RCC 7860 (cell line): ENCODE measurements at places on chromosomes 16 and 17.

DNA sequence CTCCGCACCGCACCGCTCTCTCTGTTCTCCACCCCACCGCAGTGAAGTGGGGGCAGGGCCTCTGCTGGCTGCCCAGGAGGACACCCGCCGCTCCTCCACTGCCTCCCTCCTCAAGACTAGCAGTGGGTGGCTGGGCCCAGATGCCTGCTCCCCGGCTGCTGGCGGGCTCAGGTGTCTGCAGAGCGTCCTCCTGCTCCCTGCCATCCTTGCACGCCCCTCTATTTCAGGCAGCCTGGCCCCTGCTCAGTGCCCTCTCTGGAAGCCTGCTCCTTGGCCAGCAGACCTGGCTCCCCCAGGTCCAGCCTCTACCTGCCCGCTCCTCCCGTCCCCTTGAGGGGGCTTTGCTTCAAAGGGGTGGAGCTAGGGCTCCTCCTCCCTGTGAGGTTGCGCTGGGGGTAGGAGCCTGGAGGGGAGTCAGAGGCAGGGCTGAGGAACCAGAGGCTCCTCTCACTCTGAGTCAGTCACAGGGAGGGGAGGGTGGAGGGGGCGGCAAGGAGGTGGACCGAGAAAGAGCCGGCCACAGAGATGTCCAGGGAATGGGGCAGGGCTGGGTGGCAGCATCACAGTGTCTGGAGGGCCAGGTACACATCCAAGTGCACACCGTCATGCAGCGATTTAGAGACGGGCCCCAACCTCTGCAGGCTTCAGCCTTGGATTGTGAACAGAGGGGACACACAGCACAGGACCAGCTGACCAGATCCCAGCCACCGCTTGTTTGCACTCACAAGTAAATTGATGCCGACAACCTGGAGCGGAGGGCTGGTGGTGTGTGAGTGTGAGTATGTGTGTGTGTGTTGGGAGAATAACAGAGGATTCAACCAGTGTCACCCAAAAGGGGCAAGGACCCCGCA is 9.8 kb upstream of the TMEM92 start:
- no peak for DNase-seq

DNA sequence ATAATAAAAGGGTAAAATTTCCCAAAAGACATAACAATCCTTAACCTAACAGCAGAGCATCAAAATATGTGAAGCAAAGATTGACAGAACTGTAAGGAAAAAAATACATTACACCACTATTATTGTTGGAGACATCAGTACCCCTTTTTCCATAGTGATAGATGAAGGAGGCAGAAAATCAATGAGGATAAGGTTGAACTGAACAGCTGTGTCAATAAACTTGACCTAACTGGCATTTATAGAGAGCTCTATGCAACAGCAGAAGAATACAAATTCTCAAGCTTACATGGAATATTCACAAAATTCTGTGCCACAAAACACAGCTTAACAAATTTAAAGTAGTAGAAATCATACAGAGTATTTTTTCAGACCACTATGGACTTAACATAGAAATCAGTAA is 195.0 kb upstream of the ELAC2 start:
- DNase-seq = no peak

DNA sequence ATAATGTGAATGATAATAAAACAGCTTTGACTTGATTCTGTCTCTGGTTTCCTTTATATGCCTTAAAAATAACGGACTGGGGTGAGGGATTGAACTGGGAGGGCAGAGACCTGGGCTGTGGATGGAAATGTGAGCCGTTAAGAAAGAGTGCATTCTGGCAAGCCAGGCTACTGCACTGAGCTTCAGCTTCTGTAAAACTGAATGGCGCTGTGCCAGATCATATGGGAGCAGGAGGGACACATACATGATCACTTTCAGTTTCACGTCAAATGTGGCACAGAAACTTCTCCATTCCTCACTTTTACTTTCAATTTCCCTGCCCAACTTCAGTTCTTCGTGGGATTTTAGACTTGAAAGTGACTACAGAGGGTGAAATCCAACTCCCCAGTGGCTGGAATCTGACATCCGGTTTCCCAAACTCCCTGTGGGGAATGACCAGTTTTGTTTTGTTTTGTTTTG is 1.1 kb downstream of the MT2A start:
- peak; percentile 77 for DNase-seq

GRCh38 chr17:68600067-68600930 is 868 bp downstream of the FAM20A start:
- no peak for DNase-seq

DNA sequence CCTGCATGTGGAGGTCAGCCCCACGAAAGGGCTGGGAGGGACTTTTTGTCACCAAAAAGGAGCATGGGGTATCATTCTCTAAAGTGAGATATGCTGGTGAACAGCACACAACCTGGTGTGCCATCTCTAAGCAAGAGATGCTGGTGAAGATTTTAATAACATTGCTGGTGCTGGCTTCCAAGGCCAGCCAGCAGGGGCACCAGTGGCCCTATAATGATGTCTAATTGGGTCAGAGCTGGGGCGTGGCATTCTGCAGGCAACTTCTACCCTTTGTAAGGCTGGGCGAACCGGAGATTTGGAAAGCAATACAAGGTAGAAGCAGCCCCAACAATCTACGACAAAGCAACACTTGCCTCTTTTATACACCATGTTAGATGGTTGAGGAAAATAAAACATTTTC is 16.8 kb downstream of the SDR42E1 start:
- no peak for DNase-seq

DNA sequence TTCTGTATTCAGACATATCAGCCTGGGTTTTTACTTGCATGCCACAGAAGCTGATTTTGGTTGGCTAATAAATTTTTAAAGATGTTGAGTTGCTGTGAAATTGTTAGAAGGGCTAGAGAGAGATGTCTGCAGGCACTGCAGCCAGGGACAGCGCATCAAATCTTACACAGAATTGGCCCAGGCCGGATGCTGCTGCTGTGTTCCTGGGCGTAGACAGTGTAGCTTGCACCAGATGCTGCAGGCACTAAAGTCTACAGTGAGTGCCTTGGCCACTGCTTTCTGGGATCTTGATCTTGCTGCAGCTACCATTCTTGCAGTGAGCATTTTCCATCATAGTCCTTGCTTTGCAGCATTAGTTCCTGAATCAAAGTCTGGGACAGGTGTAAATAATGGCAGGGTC is 169.9 kb downstream of the SPECC1 start:
- DNase-seq = no peak

- no peak for DNase-seq
Observed at GRCh38 chr16:80518436-80518835, 22.4 kb upstream of the DYNLRB2 start.

DNA sequence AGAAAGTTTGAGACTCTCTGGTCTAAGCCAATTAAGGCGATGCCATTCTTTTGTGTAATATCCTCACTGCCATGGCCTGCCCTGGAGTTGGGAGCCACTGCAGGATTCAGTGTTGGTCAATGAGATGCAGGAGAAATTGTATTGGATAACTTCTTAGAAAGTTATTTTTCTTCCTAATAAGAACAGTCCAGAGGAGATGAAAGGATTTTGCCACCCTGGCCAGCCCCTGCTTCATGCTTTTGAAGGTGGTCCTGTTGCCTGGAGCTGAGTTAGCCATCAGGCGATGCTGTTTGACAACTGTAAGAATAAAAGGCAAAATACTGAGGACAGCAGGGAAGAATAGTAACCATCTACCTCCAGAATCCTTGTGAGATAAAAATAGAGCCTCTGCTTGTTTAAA is 35.4 kb upstream of the CNTNAP4 start:
- DNase-seq = no peak

DNA sequence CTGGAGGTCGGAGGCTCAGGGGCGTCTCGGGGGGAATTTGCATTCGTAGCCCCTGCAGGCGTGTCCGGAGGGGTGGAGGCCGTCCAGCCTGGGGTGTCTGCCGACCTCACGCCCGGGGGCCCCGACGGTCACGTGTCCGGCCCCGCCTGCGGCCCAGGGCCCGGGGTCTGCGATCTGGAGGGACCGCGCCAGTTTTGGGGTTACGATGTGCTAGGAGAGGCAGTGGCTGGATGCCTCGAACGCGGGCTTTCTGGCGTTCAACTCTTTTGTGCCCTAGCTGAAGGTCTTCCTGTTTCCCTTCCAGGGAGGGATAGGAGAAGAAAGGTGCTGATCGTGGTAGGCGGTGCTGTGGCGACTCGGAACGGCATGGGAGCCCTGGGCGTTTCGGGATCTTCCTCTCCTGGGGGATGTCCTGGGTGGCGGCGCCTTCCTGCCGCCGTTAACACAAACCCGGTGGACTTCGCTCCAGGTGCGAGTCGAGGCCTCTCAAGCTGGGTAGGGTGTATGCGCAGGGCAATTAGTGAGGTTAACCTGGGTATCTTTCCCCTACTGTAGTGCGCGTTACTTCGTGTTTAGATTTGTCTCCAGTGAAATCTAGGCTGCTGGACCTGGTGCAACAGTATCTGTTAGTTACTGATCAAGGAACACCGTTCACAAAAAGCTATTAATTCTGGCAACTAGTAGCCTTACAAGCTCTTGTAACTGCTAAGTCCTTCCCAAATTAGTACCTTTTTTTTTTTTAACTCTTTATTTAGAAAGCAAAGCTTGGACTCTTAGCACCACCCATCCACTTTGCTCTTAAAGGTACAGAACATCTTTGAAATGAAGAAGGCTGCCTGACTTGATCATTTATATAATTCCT is 1.3 kb downstream of the AKAP1 start:
- no peak for DNase-seq

- DNase-seq = no peak
Observed at GRCh38 chr17:2058586-2059546, 4.0 kb downstream of the HIC1 start.

- peak; percentile 83 for DNase-seq
Observed at GRCh38 chr17:83083368-83084201, 4.2 kb downstream of the METRNL start.

- DNase-seq = peak; percentile 25
Observed at GRCh38 chr17:69743091-69743490, 328.6 kb downstream of the MAP2K6 start.

GRCh38 chr17:17770632-17771044 is 66.1 kb downstream of the SREBF1 start:
- no peak for DNase-seq

GRCh38 chr16:72615856-72616255 is 432.1 kb downstream of the ZFHX3 start:
- DNase-seq = no peak

GRCh38 chr16:73418051-73418450 is 370.1 kb upstream of the ZFHX3 start:
- DNase-seq = no peak

DNA sequence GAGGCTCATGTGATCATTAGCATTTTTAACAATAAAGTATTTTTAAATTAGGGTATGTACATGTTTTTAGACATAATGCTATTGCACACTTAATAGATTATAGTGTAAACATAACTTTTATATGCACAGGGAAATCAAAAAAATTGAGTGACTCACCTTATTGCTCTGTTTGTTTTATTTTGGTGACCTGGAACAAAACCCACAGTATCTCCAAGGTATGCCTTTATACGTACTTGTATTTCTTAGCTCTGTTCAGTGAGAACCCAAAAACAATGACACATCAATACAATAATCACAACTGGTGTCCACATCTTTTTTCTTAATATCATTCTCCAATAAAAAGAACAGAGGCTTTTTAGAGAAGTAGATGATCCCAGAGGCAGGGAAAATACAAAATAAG is 112.2 kb downstream of the CYB561 start:
- DNase-seq = no peak

GRCh38 chr16:11705311-11706025 is 37.2 kb downstream of the TXNDC11 start:
- DNase-seq = no peak

GRCh38 chr16:75389096-75389690 is 44.1 kb downstream of the CFDP1 start:
- no peak for DNase-seq

GRCh38 chr17:42313773-42314566 is 25.7 kb downstream of the STAT5A start:
- no peak for DNase-seq

DNA sequence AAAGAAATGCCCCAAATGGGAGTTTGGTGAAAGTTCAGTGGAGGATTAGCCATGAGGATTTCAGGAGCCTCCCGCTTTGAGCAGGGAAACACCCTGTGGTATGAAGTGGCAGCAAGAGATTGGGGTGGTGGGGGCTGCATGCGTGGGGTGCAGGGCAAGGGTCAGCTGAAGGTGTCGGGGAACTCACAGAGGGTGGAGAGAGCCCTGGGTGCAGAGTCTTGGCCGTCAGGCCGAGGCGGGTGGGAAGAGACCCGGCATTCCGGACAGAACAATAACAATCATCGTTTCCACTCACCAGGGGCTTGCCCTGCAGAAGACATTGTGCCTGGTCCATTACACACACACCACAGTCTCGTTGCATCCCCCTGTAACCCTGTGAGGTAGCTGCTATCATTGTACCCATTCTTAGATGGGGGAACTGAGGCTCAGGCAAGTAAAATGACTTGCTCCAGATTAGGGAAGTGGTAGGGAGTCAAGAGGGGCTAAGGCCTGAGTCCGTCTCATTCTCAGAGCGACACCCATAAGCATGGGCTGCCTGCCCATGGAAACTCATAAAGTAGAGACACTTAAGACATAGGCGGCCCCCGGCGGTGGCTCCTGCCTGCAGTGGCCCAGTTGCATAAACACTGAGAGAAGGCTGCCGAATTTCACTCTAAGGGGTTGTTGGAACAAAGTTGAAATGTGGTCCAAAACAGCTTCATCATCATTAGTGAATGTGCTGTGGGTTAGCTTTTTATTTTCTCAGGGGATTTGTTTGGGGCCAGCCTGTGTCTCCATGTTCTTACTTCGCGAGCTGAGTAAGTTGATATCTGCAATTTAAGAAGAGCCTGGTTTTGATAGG is 93.3 kb downstream of the CMIP start:
- no peak for DNase-seq

DNA sequence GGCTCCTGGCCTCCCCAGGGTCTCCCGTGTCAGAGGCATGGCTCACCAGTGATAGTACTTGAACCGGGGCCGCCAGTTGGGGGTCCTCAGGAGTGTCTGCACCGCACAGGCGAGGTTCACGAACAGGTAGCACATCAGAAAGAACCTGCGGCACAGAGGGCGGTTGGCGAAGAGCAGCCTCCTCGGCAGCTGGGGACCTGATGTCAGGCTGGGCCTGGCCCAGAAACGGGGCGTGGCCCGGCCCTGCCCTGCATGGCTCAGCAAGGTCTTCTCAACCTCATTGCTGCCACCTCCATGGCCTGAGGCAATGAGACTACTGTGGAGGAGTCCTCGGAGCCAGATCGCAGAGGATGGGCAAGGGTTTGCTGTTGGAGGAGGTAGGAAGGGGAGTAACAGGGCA is 4.1 kb upstream of the LCAT start:
- DNase-seq = no peak

GRCh38 chr17:80503031-80503430 is 26.6 kb upstream of the NPTX1 start:
- no peak for DNase-seq

GRCh38 chr16:50282010-50282538 is 15.7 kb downstream of the ADCY7 start:
- DNase-seq = no peak
